Endothelial cell of umbilical vein (primary cell): ENCODE measurements at places on chromosomes 5 and 9. TPM values are rescaled to one million over a fixed set of nuclear protein-coding genes. Genes with fewer than 3 reads are reported as not detected.
A peak's percentile ranks its signal among the peaks of the same experiment; 100 is the strongest.

Gene LCN15
- polyA plus RNA-seq = not detected in 2 replicates

DNA sequence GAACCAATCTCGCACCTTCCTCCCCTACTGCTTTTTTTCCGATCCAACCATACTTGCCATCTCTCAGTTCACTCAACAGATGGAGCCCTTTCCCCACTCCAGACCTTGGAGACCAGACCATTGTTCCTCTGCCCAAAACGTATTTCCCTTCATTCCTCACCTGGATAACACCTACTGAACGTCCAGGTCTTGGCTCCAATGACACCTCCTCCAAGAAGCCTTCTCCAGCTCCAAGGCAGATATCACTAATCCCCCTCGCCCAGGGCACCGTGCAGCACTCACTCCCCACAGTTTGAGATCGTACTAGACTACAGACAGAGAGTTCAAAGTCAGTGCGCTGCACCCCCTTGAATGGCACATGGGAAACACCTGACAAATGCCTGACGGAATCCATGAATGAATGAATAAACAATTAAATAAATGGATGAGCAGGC, 47.1 kb upstream of the AKNA start:
- peak; percentile 23 for DNase-seq

- DNase-seq = peak; percentile 78
These were observed 417.9 kb downstream of the NFIB start for GRCh38 chr9:13896047-13896446.

GRCh38 chr9:28423255-28423654, 850.0 kb upstream of the C9orf72 start:
- no peak for DNase-seq
